Sciatic nerve (tissue), 2 donors: ENCODE measurements at places on chromosomes 1 and 21.
A peak's percentile ranks its signal among the peaks of the same experiment; 100 is the strongest.

- DNase-seq = no peak
Observed at GRCh38 chr1:224113545-224113917, 380 bp upstream of the FBXO28 start.

- DNase-seq = peak; percentile 80
Observed at GRCh38 chr1:205983925-205984725, 19.1 kb downstream of the RAB7B start.

GRCh38 chr1:81549588-81550127 lies 251.1 kb upstream of the ADGRL2 start:
- no peak for DNase-seq

DNA sequence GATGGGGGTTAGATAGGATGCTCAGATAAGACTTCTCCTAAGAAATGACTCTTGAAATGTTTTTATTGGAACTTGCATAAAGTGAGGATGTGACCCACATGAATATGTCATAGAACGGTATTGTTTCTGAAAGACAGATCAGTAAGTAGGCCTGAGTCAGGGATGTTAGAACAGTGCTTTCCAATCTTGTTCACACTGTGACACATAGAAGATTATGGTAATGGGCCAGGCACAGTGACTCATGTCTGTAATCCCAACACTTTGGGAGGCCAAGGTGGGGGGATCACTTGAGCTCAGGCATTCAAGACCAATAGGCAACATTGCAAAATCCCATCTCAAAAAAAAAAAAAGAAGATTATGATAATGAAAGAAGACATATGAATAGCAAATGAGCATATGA lies 32.9 kb downstream of the FMO4 start:
- DNase-seq = no peak

- no peak for DNase-seq
Observed at GRCh38 chr1:154571244-154571963, 3.8 kb downstream of the CHRNB2 start.

GRCh38 chr1:153987621-153988020 lies 1.5 kb upstream of the RAB13 start:
- DNase-seq = no peak

- DNase-seq = no peak
Observed at GRCh38 chr1:21123287-21123948, 53.3 kb downstream of the EIF4G3 start.

DNA sequence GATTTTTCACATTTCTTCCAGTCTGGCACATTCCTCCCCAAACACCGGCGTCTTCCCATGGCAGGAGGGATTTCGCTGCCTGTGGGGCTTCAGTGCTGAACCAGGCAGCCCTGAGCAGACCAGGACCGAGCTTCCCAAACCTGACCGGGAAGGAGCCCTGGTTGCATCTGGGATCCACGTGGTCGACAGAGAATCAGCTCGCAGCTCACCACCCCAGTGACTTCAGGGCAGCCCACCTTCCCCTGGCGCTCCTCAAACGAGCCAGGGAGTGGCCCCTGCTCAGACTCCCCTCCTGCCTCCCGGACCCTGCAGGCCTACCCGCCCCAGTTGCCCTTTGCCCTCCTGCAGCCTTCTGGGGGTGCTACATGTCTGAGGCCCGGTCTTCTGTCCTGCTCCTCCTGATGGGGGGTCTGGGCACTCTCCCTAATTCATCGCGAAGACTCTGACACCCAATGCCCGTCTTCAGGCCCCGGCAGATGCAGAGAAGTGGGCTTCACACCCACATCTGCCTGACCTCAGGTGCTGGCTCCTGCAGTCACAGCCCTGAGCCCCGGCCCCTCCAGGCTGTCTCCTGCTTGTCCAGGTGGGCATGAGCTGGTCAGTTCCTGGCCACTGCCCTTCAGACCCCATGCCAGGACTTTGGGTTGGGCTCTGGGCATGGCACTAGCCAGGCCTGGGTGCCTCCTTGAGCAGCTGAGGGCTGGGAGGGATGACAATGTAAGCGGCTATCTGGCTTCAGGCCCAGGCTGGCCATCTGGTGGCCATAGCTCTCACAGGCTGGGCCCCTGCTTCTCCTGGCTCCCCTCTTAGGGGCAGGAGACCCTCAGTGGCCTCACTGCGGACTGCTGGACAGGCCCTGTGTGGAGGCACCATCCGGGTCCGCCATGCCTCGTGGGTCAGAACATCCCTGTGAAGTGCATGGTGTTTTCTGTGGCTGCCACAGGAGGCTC lies 26.1 kb upstream of the PRSS38 start:
- peak; percentile 59 for DNase-seq

DNA sequence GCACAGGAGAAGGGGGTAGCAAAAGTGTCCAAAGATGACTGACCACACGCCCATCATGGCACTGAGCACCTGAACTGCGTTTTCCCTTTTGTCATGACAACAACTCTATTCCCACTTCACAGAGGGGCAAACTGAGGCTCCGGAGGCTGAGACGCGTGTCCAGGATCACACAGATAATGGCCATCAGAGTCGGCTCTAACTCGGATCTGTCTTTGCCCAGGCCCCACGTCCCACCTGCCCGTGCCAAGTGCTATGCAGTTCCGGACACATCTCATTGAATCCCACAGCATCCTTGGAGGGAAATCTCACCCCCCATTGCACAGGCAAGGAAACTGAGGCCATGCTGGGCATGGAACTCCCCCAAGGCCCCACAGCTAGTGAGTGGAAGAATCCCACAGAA lies 62.1 kb downstream of the MATN1 start:
- no peak for DNase-seq

DNA sequence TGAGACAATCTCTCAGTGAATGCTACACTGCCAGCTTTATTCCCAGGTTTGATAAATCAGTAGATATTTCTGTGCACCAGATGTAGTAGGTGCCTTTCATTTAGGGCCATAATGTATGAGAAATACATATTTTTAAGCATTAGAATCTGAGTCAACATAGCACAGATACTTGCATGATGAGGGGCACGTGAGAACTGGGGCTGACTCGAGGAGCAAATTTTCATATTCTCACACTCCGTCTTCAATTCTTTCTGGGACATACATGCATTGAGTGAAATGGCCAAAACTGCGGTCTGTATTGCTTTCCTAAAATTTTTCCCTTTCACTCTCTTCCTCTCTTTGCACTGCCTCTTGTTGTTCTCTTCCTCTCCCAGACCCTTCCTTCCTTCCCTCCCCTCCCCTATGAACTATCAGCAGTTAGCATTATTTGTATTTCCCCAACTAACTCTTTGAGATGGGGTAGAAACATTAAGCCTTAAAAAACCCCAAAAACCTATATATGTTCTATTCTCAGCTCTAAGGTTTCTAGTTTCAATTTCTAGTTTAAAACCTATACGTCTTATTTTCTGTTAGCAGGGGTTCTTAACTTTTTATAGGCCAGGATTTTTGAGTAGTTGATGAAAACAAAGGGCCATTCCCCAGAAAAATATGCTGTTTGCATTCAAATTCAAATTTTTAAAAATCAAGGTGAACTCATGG lies 289.1 kb downstream of the PTBP2 start:
- no peak for DNase-seq

DNA sequence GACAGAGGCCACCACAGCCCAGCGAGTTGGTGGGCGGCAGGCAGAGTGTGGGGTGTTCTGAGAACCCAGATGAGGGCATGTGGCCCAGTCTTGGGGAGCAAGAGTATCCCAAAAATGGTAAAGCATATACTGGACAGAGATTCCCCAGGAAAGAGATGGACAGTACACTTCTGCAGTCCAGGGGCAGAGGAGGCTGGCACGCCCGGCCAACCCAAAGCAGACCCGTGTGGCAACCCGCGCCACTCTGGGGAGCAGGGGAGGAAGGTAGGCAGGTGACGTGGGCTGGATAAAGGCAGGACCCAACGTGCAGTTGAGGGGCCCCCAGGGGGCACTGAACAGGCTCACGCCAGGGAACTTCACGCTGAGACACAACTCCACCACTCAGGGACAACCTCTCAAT lies 46.4 kb upstream of the RIPK4 start:
- no peak for DNase-seq

GRCh38 chr1:213570487-213570886 lies 417.3 kb upstream of the PROX1 start:
- no peak for DNase-seq

DNA sequence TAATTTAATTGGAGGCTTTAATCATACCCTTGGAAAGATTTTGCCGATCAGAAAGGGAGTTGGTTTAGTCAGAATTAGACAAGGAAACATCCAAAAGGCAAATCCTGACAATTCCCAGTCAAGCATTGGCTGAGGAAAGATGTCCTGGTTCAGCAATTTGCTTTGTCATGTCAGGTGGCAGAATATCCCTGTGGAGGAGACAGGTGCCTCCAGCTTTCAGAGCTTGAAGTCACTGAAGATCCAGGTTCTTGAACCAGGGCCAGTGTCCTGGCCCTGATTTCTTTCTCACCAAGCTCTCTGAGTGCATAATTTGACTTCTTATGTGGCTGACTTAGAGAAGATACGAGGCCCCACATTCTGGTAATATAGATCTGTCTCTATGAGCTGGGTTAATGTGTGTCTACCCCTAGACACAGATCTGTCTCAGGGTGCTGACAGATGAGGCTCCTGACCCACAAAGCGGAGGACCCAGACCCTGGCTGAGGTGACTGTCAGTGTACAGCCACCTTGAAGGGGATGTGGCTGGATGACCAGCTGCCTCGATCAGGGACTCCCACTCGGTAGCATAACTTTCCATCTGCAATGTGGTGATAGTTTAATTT lies 118.9 kb downstream of the HHAT start:
- DNase-seq = no peak

GRCh38 chr1:228546541-228547463 lies 59.6 kb downstream of the RNF187 start:
- DNase-seq = peak; percentile 17

DNA sequence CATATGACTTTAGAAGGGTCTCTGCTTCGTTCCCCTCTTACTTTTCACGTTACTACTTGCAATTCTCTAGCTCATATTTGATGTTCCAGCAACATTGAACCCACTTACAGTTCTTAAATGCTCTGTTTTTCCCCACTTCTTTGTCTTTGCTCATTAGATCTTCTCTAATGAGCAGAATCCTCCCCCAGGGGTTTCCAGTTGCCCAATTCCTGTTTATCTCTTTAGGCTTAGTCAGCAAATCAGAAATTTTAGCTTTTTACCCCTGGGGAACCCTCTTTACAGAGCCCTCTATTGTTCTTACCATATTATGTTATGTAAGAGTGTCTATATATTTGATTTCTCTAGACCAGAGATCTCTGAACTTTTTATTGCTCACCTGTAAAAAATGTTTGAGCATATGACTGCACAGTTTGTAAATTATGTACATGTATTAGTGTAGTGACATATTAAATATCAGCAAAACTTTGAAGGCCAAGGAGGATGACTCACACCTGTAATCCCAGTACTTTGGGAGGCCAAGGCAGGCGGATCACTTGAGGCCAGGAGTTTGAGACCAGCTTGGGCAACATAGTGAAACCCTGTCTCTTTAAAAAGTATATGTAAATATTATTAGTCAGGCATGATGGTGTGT lies 71.4 kb downstream of the FNBP1L start:
- DNase-seq = no peak

DNA sequence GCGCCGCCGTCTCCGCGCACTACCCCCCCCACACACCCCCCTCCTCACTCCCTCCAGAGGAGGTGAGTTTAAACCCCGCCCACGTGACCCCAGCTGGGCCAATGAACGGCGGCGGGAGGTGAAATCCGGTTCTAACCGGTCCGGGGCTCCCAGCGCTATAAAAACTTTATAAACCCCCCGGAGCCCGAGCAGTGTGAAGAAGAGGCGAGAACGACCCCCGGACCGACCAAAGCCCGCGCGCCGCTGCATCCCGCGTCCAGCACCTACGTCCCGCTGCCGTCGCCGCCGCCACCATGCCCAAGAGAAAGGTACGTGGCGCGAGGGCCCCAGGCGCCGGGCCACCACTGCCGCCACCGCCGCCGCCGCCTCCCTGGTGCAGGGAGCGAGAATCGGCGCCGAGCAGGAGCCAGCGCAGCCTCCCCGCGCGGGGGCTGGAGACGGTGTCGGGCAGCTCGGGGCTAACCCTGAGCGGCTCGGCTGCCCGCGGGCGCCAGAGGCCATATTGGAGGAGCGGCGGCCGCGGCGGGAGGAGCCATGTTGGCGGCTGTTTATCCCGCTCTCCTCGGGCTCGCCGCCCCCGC lies at the start of gene HMGN2:
HMGN2 (plus strand) TSS at position 121 of the 581 bp plus-strand sequence; CDS start at position 294, 173 bp downstream.
- peak; percentile 96 for DNase-seq

GRCh38 chr1:153587314-153587713 lies 21.7 kb upstream of the S100A2 start:
- no peak for DNase-seq

DNA sequence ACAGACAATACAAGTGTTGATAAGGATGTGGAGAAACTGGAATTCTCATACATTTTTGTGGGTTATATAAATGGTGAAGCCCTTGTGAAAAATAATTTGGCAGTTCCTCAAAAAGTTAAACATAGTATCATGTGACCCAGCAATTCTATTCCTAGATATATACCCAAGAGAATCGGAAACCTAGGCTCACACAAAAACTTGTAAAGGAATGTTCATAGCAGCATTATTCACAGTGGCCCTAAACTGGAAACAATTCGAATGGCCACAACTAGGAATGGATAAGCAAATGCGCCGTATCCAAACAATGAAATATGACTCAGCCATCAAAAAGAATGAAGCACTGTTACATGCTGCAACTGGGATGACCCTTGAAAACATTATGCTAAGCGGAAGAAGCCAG lies 3.9 kb upstream of the CD247 start:
- DNase-seq = no peak

DNA sequence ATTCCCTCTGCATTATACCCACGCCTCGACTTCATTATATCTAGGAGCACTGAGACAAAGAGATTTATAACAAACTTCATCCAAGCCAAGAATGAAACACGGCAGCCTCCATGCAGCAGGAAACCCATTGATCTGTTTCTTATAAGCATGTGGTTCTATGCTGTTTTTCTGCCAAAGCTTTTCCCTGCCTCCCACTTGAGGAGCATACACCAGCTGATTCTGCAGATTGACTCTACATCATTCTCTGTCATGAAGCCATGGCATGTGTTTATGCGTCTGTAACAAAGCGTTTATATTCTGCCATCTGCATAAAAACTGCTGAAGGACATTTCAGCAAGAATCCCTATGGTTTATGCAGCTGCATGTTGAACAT lies 102.0 kb downstream of the CYYR1 start:
- DNase-seq = no peak

- DNase-seq = no peak
Observed at GRCh38 chr1:184419350-184420161, 32.7 kb downstream of the C1orf21 start.

GRCh38 chr1:185654199-185654951 lies 79.8 kb upstream of the HMCN1 start:
- no peak for DNase-seq

DNA sequence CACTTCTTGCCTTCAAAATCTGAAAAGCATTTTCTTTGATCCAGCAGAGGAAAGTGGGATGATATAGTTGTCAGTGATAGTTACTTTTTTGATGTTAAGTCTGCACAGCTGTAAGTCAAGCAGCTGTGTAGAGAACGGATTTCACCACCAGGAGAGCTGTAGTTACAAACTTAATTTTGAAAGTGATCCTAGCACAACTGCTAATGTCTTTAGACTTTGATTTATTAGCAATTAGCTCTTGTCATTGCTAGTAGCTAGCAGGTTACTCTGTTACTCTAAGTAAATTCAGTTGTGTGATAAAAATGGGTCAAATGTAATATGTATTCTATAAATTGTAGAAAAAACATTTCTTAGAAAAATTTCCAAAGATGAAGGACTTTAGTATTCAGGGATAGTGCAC lies 46.0 kb downstream of the ALG6 start:
- no peak for DNase-seq
